ENCODE measurements at places on chromosomes 13 and 19.

- peak; percentile 85 for DNase-seq
These were observed 83.1 kb downstream of the ALOX5AP start for GRCh38 chr13:30818323-30818960.

- peak; percentile 53 for DNase-seq
These were observed 485.5 kb downstream of the DIAPH3 start for GRCh38 chr13:59677966-59678814.

- DNase-seq = no peak
These were observed 9.7 kb downstream of the HSD17B14 start for GRCh38 chr19:48826606-48827020.

GRCh38 chr19:57389194-57389729, 392 bp upstream of the ZNF548 start:
- DNase-seq = no peak

DNA sequence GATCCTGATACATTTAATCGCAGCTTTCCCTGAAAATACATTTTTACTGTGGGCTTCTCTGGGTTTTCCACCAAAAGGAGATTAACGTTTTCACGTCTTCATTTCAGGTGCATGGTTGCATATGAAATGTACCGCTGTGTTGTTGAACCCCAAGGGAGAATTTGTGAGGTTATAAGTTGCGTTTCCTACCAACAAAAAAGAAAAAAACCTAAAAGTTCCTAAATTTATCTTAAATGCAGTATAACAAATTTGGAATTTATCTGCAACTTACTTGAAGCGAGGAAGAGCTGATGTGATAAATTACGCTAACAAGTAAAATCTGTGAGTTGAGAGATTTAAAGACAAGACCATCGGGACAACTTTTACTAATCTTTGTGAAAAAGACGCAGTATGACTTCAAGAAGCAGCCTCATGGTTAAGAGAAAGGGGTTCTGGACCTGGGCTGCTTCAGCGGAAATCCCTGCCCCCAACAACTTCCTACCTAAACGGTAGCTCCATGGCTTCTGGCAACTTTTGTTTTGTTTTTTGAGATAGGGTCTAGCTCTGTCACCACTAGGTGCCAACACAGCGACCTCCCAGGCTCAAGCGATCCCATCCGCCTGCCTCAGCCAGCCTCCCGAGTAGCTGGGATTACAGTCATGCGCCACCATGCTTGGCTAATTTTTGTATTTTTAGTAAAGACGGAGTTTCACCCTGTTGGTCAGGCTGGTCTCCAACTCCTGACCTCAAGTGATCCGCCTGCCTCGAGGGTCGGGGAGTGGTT, 958 bp upstream of the OBI1 start:
- DNase-seq = no peak

DNA sequence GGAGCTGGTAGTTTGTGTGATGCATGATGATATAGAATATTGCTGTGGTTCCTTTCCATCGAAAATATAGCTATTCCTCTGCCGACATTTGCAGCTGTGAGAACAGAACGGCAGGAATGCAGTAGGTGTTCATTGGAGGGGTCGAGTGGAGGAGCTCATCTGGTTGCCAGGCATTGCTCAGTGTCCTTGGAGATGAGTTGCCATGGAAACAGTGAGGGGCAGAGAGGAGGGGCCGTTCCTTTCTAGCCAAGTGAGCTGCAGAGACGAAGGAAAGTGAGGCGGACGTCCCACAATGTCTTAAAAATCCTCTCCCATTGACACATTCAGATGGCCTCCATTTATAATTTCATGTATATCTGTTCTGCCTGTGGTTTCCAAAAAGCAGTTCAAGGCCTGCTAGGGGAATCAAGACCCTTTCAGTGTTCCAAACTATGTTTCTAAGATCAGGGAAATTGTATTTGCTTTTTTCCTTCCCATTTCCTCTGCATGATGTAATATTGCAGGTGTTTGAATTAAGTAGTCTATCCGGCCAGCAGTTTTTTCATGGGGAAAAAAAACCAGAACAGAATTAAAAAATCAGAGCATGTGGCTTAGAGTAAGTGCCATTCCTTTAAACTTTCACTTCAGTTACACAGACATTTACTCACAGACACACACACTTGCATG, 41.2 kb upstream of the ZNF835 start:
- no peak for DNase-seq

- no peak for DNase-seq
These were observed 43.0 kb upstream of the UQCRFS1 start for GRCh38 chr19:29255912-29256311.

GRCh38 chr19:39110263-39110967, 15.2 kb upstream of the PAK4 start:
- DNase-seq = peak; percentile 63

GRCh38 chr13:50171590-50172282, 156.5 kb downstream of the KCNRG start:
- DNase-seq = no peak

GRCh38 chr13:100394005-100394695, 194.4 kb downstream of the GGACT start:
- DNase-seq = peak; percentile 85

DNA sequence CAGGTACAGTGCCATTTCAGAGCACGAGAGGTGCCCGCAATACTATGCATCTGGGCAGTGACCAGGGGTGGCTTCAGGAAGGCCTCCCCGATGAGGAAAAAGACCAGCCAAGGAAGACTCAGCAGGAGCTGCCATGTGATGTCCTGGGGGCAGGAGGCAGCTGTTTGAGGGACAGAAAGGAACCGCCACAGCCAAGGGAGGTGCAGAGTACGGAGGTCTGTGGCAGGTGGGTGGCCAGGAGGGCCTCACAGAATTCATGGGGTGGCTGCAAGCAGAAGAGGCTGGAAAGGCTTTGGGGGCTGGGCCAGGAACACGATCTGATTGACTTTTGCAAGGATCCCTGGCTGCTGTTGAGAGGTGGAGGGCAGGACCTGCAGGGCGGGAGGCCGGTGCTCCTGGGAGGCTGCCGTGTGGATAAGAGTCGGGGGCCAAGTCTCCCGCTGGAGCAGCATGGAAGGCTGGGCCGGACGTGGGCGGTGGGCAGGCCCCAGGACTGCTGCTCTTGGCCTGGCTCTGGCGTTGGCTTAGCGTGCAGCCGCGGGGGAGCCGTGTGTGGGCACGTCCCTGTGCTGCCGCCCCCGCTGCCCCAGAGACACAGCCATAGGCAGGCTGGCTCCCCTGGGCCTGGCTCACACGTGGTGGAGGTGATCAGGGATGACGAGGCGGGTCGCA, 29.1 kb downstream of the CEBPA start:
- no peak for DNase-seq

GRCh38 chr13:93172109-93172508, 54.5 kb upstream of the GPC6 start:
- DNase-seq = peak; percentile 12

DNA sequence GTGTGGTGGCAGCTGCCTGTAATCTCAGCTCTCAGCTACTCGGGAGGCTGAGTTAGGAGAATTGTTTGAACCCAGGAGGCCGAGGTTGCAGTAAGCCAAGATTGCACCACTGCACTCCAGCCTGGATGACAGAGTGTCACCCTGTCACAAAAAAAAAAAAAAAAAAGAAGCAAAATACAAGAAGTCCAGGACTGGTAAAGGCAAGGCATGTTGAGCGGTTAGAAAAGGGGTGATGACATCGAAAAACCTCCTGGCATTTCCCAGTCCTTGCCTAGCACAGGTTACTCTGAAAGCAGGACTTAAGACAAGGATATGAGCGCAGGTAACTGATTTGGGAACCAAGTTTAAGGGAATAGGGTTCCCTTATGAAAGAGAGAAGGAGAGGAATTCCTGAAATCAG, 2.5 kb upstream of the LILRB4 start:
- no peak for DNase-seq

- DNase-seq = no peak
These were observed 32.1 kb downstream of the TSHZ3 start for GRCh38 chr19:31317093-31317492.

- no peak for DNase-seq
These were observed 173.8 kb upstream of the SOX1 start for GRCh38 chr13:111893071-111893606.

DNA sequence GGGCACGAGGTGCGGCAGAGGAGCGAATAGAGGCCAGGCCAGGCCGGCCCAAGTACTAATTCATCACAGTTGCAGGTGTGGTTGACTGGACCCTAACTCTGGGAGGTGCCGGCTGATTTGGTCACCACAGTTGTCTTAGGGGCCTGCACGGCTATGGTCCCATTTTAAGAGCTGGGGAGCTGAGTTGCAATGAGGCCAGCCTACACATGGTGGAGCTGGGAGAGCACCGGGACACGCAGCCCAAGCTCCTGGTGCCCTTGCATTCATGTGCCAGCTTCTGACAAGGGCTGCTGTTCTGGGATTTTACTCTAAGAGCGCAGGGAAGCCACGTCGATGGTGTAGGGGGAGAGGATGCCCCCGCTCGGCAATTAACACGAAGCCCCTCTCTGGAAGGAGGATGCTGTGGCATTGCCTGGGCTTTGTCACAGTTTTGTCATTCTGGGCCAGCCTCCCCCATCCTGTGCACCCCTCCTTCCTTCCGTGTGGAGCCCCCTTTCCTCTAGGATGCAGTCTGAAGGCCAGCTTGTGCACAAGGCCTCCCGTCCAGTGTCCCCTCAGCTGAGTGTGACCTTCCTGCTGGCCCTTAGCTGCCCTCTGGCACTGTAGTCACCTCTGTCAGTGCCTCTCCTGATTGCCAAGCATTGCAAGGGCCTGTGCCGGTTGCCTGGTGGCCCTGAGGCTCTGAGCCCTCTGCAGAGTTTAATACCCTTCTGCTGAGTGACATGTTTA, 109.4 kb upstream of the C1QTNF9B start:
- no peak for DNase-seq

DNA sequence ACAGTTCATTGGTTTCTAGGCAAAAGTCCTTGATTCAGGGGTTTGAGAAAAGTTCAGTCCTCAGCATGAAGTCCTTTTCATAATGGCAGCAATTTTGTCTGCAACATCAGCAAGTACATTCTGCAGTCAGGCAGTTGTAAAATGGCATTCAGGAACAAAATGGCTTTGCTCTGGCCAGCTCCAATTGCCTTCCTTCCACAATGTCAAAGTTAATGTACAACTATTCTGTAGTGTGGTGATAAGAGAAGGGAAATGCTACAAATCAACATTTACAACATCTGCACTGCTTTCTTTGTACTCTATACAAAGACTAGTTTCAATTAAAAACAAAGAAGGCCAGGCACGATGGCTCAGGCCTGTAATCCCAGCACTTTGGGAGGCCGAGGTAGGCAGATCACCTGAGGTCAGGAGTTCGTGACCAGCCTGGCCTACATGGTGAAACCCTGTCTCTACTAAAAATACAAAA, 1.8 kb upstream of the NEK3 start:
- no peak for DNase-seq

- peak; percentile 51 for DNase-seq
These were observed 7.6 kb downstream of the MBD3L2B start for GRCh38 chr19:7013678-7014077.

GRCh38 chr13:22320991-22321390, 650.1 kb downstream of the FGF9 start:
- DNase-seq = no peak

Data from ELR (cell line).